ENCODE measurements at places on chromosomes 5 and 9.

DNA sequence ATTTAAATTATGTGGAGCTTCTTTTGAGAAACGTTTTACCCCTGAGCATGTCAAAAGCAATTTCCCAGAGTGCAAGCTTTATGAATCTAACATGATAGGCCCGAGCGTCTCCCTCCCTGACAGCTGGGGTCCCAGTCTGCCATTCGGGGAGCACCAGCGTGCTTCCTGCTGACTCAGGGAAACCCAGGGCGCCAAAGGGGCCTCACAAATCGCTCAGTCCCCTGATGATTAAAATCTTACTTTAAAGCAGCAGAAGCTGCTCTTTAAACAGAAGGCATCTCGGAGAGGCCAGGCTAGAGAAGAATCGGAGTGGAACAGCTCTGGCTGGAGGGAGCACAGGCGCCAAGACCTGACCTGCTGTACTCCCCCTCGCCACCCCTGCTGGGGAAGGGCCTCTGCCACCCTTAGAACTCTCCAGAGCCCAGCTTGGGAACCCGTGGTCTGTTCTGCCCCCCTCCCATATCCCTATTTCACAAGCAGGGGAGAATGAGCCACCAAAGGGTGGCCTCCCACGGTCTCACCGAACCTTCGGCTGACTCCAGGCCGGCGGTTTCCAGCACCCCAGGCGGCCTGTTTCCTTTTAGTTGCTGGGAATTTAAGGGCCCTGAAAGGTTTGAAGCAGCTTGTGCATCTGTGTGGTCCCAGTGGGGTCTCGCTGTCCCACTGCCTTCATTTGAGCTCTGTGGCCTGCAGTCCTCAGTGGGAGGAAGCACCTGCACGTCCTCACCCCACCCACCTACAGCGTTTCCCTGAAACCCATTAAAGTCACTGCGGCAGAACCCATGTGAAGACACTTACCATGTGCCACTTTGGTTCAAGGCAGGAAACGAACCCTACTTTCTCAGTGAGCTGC, 147.6 kb downstream of the COL23A1 start:
- DNase-seq = no peak

DNA sequence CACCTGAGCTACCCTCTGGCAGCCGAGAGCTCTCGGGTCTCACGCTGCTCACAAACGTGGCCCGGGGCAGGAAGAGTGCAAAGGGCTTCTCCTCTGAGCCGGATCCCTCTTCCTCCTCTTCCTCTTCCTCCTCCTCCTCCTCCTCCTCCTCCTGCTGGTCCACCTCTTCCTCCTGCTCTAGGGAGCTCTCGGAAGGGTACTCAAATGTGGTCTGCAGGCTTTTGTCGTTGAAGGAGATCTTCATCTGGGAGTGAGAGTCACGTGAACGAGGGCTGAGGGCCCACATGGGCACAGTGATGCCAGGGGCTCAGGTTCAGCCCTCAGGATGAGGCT, 3.9 kb downstream of the SSNA1 start:
- DNase-seq = no peak

DNA sequence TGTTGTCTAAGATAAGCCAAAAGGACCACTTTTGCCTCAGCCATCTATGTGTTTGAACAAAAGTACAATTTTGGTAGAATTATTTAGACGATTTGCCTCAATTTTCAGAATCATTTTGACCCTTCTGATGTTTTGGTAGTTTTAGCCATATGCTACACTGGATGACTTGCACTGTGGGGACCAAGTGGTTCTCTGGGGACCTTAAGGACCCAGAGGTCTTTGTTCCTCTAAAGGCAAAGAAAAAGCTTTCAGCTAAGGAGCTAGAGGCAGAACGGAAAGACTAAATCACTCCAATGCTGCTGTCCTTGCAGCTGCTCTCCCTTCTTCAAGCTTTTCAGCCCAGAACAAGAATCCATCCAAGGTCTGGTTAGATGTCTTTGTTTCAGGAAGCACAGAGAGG, 51.0 kb upstream of the APC start:
- no peak for DNase-seq

- no peak for DNase-seq
Observed at GRCh38 chr9:24801344-24801743, 255.6 kb upstream of the IZUMO3 start.

GRCh38 chr9:72995131-72996024, 42.5 kb upstream of the ALDH1A1 start:
- DNase-seq = no peak
